NCI-H510A treated with DMSO at 0.1 percent for 48 hours (cell line): ENCODE measurements at places on chromosomes 11 and 22.

DNA sequence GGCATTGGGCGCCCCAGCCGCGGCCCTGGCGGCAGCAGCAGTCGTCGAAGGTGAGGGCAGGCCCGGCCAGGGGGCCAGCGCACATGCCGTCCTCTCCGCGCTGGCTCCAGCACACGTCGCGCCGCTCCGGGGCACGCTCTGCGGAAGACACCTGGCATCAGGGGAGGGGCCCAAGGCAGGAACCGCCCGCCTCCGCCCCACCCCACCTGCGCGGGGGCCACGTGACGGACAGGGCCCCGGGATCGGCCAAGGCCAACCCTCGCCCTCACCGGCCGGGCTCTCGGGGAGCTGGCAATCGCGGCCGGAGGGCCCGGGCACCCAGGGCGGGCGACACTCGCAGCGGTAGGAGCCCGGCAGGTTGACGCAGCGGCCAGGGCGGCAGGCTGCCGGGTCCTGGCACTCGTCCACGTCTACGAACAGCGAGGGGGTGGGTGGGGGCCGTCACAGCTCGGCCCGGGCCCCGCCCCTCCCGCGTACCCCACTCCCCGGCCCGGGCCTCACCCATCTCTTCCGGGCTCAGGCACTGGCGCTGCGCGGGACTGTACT is 14.9 kb downstream of the SCYL1 start:
- DNase-seq: no peak

DNA sequence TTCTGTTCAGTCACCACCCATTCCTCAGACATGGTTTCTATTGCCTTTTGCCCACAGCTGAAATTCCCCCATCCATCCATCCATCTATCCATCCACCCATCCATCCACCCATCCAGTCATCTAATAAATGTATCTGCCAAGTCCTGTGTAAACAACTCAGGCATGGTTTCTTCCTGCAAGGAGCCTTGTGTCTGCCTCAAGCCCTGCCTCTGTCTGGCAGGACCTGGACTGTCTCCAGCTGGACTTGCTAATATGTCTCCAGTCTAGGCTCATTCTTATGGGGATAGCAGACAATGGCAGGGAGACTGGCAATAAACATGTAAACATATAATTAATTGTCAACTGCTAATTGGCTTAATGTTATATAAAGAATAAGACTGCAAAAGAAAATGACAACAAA is 64.7 kb upstream of the AMPD3 start:
- DNase-seq: no peak

DNA sequence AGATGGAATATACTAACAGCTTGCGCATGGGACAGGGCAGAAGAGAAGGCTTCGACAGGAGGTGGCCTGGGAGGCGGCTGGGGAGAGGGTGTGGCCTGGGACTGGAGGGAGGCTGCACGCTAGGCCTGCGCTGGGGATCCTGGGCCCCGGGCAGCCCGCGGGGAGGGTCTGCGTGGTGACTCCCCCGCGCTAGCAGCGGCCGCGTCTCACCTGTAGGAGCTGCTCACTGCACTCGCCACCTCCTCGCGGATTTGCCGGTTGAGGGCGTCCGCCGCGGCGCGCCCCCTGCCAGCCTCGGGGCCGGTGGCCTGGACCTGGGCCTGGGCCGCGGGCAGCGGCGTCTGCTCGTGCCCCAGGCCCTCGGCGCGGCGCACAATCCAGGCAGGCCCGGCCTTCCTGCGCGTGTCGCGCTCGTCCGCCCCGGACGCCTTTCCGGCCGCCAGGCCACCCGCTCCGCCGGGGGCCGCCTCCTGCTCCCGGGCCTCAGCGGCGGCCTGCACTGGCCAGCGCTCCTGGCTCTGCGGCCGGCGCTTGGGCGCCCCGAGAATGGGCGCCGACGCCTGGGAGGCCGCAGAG is 1.5 kb downstream of the MAP6 start:
- peak; percentile 42 for DNase-seq

- DNase-seq: no peak
Measured at GRCh38 chr11:15941206-15941770, 415.1 kb downstream of the SOX6 start.

GRCh38 chr11:134797411-134798089 is 385.5 kb upstream of the B3GAT1 start:
- DNase-seq: no peak

DNA sequence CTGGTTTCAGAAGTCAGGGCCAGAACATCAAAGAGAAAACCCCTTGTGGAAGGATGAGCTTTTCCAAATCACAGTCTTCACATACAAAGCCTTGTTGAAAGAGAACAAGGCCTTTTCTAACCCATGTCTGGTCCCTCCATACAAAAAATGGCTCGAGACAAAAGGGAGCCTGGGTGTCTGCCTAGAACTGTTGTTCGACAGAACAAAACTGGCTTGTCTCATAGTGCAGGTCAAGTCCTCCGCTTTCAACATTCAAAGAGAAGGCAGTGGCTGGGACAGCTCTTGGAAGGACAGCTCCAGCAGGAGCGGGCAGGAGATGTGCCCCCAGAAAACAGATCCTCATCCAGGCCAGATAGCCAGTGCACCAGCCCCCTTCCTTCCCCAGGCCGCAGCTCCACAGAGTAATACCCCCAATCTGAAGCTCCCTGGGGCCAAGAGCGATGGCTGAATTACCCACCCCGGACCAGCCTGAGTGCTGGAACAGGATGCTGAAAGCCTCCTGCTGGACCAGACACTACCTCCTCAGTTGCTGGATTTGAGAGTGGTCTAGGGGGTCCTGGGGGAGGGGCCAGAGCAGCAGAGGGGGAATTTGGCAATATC is 27.6 kb downstream of the USH1C start:
- DNase-seq: no peak

- DNase-seq: no peak
Measured at GRCh38 chr22:27677905-27678458, 123.6 kb downstream of the MN1 start.

DNA sequence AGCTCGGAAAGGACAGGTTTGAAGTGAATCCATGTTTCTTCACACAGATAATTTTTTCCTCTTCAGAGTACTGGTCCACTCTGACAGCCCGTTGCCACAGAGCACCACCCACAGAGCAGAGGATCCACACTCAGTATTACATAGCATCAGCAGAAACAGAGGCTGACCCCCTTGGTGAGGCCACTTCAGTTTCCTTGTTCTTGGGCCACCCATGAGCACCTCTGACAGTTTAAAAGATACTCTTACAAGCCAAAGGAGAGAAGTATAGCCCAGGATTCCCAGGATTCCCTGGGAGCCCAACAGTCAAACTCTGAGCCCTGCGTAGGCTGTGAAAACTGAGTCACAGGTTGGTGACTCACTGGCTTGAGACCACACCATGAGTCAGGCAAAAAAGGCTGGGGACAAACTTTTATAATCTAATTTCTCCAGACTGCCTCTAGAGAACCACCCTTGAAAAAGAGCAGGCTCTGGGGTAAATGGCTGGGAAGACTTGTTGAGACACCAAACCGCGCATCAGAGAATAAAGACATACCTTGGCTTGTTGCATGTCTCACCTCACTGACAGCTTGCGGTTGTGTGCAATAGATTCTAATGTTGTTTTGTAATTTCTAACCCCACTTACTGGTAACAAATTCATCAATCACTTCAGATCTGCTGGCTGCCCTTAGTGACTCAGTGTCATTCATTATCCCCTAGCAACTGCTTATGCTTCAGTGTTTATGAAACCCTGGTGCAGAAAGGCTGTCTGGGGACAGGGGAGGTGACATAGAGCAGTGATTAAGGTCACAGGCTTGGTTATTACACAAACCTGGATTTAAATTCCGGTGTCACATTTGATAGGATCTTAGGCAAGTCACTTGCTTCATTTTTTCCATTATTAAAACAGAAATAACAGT is 56.9 kb upstream of the PRSS23 start:
- no peak for DNase-seq

DNA sequence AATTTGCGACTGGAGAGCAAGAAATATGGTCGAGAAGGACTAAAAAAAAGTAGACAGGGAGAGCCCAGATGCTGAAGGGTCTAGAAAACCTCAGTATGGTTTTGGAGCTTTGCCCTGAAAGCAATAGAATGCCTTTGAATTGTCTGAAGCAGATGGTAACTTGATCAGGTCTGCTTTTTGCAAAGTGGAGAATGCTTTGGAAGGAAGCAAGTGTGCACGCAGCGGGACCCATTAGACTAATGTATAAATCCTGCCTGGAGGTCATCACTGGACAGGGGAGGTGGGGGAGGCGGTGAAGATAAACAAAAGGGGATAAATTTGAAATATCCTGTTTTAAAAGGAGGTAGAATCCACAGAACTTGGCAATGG is 757 bp upstream of the HINFP start:
- DNase-seq: no peak

- DNase-seq: peak; percentile 37
Measured at GRCh38 chr11:1382831-1383607, 6.7 kb upstream of the BRSK2 start.

DNA sequence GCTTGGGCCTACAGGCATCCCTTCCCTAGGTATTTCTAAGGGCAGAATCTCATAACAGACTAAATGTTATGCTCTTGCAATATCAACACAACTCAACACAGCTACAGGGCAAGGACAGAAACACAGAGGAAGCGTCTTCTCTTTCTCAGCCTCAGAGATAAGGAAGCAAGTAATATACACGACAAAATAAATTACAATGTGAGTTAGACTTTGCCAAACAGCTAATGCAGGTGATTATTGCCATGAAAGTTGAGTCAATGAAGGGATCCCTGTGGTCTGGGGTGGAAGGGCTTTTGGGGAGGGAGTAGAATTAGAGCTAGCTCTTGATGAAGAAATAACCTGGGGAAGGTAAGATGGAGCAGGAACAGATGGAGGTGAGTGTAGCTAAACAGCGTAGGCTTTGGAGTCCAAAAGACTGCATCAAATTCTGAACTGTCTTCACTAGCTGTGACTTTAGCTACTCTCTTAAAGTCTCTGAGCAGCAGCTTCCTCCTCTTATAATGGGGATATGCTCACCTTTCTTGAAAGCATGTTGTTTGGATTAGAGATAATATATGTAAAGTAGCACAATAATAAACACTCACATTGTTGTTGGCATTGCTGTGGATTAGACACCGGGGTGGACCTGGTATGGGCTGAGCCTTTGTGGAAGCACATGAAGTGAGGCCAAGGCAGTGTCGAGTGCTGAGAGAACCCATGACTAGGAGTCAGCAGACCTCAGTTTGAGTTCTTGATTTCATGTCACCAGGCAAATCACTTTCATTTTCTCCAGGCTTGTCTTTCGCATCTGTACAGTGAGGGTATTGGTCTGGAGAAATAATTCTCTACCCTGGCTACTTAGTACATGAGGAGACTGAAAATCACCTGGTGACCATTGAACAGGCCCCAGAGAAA is 41.0 kb upstream of the AQP11 start:
- no peak for DNase-seq

DNA sequence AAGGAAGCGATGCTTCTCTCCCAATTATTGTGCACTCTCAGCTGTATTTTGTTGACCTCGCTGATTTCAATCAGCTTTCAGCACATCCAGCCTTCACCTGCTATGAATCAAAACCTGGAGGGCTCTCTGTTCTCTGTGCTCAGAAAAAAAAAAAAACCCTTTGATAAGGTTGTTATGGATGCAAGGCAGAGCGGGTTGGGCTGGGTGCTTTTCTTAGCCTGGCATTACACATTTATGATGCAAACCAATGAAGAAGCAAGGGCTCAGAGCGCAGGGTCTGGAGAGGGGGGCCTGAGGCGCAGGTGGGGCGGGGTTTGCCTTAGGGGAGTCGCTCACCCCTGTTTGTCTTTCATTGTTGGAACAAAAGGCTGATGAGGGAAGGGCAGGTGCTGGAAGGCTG is 86.0 kb upstream of the CADM1 start:
- DNase-seq: peak; percentile 77

- no peak for DNase-seq
Measured at GRCh38 chr11:117130879-117131278, 13.2 kb upstream of the PAFAH1B2 start.

DNA sequence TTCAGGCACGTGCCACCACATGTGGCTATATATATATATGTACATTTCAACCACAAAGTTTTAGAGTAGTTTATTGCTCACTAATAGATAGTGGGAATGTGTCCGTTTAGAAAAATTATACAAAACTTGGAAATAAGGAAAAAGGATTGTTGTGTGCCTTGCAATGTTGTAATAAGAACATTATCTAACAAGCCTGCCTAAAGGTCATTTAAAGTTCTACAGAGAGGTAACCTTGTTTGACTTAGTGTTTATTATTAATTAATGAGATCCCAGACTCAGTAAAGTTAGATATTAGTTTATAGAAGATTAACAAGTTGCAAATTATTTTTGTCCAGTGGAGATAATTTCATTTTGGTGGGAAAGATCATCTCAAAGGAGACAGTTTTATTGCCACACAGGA is 5.5 kb upstream of the PATL1 start:
- no peak for DNase-seq
